ENCODE measurements at places on chromosomes 12 and 14. TPM values are rescaled to one million over a fixed set of nuclear protein-coding genes. Genes with fewer than 3 reads are reported as not detected.

Gene DTX3
- total RNA-seq = 21.3 TPM

Gene FAM181A
- total RNA-seq = not detected

Gene IFT81
- 17.6 TPM for total RNA-seq

Gene DBX2
- total RNA-seq = not detected

Gene EFS
- total RNA-seq = not detected

Gene SOCS2
- total RNA-seq = 15.7 TPM

Gene BCL7A
- 11.1 TPM for total RNA-seq

Gene MSRB3
- 21.4 TPM for total RNA-seq

Gene RFX4
- not detected for total RNA-seq

Gene PIANP
- total RNA-seq = 0.97 TPM

Gene SOS2
- total RNA-seq = 11.6 TPM

Gene KRT79
- not detected for total RNA-seq

Gene GRIN2B
- 4.5 TPM for total RNA-seq

Gene PLA2G1B
- total RNA-seq = not detected

Gene SERPINA12
- not detected for total RNA-seq

Gene LRIG3
- total RNA-seq = 5.1 TPM

Gene KRT6C
- not detected for total RNA-seq

Gene CD69
- total RNA-seq = not detected

Gene KRT85
- total RNA-seq = not detected
